ENCODE measurements at places on chromosomes 1 and 21.

GRCh38 chr1:228265167-228265566, 57.3 kb downstream of the OBSCN start:
- no peak for DNase-seq

- DNase-seq: no peak
Measured at GRCh38 chr1:173430677-173431303, 46.3 kb upstream of the PRDX6 start.

DNA sequence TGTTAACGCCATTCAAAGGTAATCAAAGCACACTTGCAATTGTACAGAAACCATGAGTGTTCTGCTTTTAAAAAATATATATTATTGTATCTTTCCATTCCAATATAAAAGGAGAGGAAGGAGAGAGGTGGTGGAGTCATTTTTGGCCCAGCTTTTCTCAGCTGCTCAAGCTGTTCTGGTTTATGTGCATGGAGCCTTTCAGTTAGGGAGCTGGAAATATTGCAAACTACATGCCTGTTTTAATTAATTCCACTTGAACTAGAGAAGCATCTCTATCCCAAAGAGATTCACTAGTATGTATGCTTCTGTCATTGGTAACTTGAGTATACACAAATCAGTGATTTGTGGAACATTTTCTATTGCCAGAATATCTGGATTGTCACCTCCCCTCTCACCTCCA, 28.5 kb upstream of the C1orf105 start:
- no peak for DNase-seq

DNA sequence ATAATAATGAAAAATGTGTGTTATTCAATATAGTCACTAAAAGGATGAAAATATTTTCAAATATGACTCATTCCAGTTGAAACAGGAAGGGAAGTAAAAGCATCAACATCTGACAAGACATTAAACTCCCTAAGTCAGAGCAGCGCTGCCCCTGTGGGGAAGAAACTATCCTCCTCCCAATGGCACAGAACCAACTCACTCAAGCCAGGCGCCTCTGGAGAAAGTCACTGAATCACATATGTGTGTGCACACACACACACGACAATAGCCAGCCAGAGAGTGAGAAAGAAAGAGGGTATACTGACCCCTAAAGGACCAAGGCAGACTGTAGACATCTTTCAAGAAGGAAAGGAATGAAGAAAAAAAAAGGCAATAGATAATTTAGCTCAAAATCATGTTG, 126.9 kb downstream of the SETD4 start:
- no peak for DNase-seq

- no peak for DNase-seq
Measured at GRCh38 chr21:39336457-39337008, 12.4 kb downstream of the HMGN1 start.

DNA sequence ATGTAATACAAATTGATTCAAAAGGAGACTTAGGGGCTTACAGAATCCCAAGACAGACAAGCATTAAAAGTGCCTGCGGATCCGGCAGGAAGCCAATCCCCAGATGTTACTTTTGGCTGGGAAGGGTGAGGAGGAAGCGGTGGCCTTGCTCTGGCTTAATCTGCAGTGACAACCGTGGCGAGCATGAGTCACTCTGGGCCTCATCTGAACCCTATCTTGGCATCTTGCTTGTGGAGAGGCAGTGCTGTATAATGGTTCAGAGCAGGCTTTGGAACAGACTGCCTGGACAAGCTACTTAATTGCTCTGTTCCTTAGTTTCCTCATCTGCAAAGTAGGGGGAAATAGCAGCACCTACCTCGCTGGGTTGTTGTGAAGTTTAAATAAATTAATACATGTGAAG, 74.1 kb downstream of the XCL2 start:
- DNase-seq: no peak

- no peak for DNase-seq
Measured at GRCh38 chr21:17889171-17889570, 70.0 kb upstream of the C21orf91 start.

GRCh38 chr1:149978547-149979023, 31.9 kb downstream of the OTUD7B start:
- DNase-seq: no peak

DNA sequence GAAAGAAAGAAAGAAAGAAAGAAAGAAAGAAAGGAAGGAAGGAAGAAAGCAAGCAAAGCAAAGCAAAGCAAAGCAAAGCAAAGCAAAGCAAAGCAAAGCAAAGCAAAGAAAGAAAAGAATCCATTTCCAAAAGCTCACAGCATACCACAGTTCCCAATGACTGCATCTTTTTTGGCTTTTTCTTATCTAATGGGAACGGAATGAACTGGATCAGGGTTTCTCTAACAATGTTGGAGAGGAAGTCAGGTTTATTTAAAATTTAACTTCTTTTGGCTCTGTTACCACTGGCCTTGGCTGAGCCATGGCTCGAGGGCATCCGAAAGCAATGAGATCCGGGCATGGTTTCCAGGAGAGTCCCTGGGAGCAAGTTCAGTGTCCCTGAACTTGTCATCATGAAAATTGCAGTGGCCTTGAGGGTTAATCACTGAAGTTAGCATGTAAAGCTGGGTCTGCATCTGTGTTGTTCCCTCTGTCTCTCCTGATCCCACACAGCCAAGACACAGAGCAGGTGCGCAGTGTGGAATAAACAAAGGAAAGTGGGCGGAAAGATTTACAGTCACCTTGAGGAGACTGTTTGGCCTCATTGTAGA, 34.6 kb upstream of the CTPS1 start:
- DNase-seq: no peak

DNA sequence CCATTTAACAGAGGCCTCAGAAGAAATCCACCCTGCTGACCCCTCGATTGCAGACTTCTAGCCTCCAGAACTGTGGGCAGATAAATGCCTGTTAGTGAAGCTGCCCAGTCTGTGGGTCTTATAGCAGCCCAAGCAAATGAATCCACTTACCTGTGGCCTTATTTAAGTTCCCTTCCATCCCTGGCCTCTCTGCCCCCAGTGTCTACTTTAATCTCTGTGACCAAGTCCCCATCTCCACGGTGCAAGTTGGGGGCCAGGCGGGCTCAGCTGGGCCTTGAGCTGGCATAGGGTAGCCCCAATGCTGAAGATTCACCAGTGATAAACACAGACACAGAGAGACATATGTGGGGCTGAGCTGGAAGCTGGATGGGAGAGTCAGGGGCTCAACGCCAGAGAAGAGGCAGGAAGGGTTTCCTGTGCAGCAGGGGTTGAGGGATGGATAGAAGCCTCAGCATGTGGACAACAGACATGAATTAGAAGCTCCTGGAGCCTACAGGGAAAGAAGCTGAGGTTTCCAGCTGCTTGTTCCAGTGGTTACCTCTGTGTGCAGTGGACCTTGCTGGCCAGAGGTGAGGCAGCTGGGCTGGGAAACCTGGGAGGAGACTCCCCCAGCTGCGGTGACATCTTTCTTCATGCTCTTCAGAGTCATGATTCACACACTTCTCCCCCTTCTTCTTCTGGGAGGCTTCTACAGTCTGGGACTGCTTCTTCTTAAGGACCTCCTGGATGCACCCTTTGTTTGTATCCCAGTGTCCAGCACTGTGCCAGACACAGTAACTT, 13.4 kb upstream of the B3GALT5 start:
- no peak for DNase-seq

- no peak for DNase-seq
Measured at GRCh38 chr1:156461781-156462647, 38.6 kb downstream of the MEF2D start.

GRCh38 chr1:162373072-162373427, 3.6 kb downstream of the SPATA46 start:
- no peak for DNase-seq

GRCh38 chr1:170657275-170657853, 6.6 kb upstream of the PRRX1 start:
- DNase-seq: no peak

DNA sequence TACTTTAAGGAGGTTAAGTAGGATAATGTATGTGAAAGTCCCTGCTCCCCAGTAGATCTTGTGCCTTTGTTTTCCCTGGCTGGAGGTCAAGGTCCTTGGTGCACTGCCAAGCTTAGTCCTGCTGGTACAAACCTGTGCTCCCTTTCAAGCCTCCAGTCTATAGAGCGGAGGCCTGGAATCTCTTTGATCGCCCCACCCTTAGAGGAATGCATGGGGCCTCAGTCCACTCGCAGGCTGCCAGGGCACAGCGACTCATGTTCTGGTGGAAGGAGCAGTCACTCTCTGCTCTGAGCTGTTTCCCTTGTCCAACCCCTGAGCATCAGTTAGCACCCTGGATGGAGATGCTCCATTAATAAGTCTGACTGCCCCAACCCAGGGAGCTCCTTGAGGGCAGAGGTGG, 121.8 kb downstream of the HMGB4 start:
- no peak for DNase-seq

- DNase-seq: no peak
Measured at GRCh38 chr1:110291241-110292030, 47.7 kb upstream of the RBM15 start.

DNA sequence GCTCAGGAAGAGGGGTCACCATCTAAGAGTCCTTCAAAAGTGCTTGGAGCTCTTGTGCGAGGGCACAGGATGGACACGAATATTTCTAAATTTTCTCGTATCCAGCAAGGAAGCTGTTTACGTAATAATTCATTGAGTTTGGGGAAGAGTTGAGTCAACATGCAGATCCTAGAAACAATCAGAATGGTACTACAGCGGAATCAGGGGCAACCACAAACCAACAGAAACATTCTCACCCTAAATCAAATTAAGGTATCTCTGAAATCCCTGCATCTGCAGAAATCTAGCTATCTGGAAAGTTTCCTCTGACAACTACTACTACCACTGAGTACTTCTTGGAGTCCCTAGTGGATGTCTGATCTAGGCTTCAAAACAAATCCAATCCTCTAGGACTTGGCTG, 352.4 kb downstream of the LTN1 start:
- DNase-seq: no peak

GRCh38 chr1:61097317-61097716, 15.0 kb downstream of the NFIA start:
- no peak for DNase-seq

DNA sequence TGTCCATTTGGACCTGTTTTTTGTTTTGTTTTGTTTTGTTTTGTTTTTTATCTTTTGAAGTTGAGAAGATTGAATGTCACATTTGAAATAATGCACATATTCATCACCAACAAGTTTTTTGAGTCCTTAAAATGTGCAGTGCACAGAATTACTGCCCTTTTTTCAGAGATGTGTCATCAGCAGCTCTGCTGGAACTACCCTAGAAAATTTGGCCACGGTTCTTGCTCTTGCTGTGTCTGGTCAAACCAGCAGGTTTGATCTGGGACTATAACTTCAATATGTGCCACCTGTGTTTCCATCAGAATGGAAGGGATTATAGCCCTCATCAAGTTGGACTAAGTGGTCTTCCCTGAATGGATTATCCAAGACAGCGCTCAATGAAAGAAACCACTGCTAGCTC, 24.1 kb upstream of the CNN3 start:
- DNase-seq: no peak

GRCh38 chr1:85479491-85479890, 14.5 kb upstream of the DDAH1 start:
- DNase-seq: no peak

DNA sequence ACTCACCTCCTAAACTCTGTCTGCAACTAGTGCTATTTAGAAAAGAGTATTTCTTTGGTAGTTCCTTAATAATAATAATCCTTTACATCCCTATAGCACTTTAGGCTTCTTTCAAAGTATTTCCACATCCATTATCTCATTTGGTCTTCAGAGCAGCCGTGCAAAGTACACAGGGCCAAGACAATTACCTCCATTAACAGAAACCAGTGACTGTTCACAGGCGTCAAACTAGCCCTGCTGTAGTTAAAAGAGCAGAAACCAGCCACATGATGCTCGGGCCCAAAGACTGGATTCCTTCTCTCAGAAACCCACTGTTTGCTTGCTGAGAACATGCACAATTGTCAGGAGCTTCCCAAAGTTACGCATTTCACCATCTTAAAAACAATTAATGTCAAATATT, 396.0 kb upstream of the DAB1 start:
- DNase-seq: no peak

- no peak for DNase-seq
Measured at GRCh38 chr1:27144920-27145661, 9.8 kb downstream of the SLC9A1 start.

DNA sequence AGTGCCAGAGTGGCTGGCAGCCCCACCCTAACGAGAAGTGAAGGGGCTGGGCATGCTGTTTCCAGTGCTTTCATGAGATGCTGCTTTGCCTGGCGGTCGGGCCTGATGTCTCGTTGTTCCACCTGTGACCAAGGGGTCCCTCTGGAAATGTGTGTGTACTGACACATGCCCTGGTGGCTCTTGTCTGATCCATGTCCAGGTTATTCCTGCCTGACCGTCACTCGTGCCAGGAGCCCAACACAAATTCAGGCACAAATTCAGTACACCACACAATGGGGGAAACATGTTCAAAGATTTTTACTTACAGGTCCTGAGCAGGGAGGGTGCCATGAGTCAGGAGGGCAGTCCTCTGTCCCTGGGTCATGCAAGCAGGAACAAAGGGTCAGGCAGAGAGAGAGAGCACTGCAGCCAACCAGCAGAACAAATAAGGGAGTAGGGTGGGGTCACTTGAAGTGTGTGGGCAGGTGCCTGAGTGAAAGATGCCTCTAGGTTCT, 76.3 kb downstream of the ADARB1 start:
- DNase-seq: no peak

GRCh38 chr1:176183618-176184017, 23.5 kb downstream of the COP1 start:
- DNase-seq: no peak

GRCh38 chr1:177385760-177386698, 215.3 kb downstream of the BRINP2 start:
- DNase-seq: peak; percentile 4

- no peak for DNase-seq
Measured at GRCh38 chr21:15423676-15424445, 305.9 kb upstream of the USP25 start.

GRCh38 chr1:1891349-1892078, 627 bp upstream of the GNB1 start:
- peak; percentile 69 for DNase-seq

DNA sequence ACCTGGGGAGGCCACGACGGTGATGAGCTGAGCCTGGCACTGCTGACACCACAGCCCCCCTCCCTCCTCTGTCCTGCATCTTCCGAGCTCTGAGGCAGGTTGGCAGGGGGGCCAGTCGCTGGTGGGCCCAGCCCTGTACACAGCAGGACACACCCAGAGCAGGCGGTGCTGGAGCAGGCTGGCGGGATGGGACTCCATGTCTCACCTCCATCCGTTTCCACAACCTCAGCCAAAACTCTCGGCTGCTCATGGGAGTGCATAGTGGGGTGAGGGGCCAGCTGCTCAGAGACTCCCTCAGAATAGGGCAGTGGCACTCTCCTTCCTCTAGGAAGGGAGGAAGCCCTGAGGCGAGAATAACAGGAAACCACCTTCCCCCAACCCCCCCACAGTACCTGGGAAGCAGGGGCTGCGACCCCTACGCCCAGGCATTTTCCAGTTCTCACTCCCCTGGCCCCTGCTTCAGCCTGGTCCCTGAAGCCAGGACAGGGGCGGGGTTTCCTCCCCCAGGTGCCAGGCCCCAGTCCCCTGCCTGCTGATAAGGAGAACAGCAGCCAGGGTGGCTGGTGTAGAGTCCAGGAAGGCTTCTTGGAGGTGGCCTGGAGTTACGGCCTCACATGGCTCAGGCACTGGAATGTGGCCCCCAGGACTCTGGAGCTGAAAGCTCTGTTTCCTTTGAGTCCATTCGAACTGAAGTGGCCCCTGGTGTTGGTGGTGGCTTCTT, 3.2 kb upstream of the IBA57 start:
- DNase-seq: no peak

GRCh38 chr1:29124366-29125236, 898 bp upstream of the TMEM200B start:
- DNase-seq: peak; percentile 31

All from GM06990 (cell line).